ENCODE measurements at places on chromosomes 6 and 20.

DNA sequence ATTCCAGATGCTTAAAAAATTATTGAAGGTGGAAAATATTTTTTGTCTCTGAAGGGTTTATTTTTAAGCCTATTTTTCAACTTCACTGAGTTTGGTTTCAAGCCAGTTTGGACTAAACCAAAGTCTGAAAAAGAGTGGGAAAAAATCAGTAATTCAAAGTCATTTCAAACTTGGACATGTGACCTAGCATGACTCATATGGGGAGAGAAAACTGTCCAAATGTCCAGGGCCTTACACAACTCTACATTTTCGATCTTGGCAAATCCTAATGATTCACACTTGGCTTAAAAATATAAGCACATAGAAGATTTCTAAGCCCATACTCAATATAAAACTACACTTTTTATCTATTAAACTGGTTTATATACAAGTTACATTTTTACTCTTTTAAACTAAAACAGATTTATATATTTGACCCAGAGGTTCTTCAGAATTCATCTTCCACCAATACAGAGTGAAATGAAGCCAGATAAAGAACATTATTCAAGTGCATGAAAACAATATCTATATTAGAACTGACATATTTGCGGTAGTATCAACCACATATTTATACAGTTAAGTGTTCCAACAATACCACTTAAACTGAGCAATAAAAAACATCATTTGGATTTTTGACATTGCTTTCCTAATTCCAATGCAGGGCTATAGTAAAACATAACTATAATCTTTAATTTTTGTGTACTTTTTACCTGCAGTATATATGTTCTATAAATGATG, 110.3 kb upstream of the TCF21 start:
- no peak for DNase-seq

DNA sequence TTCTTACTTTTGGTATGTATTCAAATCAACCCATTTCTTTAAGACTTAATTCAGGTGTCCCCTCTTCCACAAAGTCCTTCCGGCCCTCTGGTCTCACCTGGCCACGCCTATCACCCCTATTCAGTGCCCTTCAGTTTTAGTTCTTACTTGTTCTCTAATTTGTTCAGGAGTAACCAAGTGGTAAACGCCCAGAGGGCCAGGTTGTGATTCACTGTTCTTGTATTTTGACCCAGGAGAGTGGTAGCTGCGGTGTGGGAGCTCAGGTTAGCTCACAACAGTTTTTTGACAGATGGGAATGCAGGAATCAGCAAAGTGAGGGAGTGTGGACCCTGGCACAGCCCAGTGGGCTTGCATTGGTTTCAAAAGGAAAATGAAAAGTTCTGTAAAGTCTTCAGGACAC, 81.7 kb upstream of the RIPOR2 start:
- no peak for DNase-seq

DNA sequence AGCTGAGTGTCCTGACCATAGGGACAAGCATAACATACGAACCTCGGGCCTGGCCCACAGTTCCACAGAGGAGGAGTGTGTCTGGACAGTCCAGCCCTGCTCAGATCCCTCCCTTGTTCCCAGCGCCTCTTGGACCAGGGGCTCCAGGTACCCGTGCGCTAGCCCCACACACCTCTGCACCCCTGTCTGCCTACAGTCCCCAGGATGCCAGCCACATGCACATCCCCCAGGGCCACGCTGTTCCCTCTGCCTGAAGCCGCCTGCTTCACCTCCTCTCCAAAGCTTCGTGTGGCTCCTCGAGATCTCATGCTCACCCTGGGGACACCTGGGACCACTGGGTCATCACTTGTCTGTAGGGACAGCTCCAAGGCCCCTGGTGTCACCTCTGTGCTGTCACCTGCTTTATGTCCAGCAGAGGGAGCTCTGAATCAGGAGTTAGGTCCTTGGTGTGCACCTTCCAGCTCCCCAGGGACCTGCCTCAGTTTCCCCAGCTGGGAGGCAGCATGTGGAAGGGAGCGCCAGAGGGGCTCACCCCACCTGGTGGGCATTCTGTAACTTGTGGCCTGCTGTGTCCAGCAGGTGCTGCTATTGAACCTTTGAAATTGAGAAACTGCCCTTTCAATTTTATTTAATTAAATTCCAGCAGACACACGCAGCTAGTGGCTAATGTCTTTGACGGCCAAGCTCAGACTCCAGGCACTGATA, 7.3 kb upstream of the YTHDF1 start:
- DNase-seq, result peak; percentile 15

DNA sequence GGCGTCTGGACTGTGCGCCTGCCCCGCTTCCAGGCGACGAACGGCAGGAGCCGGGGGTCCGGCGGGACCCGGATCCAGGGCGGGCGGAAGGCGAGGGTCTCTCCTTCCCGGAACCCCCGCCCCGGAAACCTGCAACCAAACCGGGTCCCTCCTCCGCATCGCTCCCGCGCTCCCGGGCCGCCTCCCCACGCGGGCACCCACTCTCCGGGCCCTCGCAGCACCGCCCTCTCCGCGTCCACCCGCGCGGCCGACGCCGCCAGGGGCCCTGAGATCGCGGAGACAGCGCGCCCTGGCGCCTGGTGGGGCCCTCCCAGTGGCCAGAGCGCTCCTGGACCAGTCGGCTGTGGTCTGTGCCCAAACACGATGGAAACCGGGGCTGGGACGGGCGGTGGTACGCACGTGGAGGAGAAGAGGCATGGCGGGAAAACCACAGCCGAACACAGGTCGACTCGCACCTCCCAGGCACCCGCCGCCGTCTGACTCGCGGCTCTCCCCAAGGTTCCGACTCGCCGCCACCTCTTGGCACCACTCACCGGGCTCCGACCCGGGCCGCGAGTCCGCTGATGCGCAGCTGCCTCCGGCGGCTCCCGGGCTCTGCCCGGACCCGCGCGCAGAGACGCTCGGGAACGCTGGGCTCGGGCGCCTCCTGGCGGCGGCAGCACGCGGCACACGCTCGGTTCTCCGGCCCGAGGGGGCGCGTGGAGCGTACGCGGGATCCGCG, 7.9 kb downstream of the NKX2-2 start:
- no peak for DNase-seq

DNA sequence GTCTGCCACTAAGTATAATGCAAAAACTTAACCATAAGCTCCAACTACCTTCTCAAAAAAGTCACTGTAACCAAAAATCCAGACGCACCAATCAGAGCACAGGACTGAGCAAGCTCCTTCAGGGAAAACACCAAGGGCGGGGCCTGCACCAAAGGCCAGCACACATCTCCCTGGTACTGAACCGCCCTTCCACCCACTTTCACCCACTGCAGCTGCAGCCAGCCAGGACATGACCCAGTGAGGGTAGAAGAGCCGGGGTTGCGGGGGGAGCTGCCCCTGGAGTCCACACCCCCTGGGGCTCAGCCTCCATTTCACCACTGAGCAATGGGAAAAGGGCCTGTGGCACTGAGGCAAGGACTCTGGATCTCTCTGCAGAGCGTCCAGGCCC, 54.3 kb downstream of the TAF4 start:
- no peak for DNase-seq

DNA sequence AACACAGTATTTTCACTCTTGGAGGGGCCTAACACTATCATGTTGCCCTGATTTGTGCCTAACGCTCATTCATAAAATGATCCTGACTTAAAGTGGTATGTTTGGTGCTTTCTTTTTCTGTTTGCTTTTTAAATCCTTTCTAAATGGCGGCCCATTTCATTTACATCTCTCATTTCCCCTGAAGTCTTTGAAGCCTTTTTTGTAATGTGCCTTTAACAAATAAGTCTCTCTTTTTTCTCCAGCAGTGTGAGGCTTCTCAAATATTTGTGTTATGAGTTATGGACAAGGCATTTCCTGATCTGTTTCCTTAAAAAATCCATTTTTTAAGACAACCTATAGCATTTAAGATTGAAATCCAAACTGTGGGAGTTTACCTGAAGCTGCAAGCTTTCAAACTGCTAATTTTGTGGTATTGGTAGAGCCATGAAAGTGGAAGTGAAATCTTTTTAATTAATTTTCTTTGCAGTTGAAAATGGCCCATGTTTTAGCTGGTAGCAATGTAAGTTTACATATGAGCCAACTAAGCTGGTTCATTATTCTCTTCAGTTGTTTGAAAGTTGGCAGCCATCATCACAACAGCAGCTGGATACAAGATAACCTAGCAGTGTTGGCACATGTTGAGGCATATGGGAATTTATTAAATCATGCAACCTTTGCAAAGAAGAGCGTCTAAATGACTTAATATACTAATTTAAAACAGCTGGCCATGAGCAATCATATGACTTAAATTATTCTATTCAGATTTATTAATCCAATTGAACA, 469.7 kb downstream of the CDKAL1 start:
- DNase-seq, result peak; percentile 84

DNA sequence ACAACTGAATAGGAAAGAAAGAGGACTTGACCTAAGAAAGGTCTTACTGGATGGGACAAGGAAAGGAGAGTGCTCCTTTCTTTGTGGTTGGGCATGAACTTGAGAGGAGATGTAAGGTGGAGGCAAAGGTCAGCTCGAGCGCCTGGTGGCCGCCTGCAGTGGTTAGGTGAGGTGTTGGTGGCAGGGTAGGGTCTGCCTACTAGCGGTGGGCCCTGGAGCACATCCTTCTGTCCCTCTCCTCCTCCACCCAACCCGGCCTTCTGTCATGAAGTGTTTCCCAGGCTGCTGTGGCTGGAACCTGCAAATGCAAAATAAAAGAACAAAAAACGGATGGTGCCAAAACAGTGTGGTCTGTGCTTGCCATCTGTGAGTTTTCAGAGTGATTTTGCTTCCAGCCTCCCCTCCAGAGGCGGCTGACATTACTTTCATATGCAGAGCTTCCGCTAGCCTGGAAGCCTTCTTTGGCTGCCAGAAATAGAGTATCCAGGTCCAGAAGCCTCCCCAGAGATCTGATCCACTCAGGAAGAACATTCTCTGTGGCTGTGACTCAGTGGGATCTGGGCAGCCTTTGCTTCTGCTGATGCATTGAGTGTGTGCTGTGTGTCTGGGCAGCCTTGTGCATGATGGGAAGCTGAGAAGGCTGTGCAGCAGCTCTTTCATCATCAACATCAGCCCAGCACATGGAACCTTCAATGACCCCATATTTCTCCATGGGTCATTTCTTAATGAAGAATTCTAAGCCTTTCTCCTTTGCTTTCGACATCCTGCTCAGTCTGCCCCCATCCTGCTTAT, 79.8 kb upstream of the FAM184A start:
- no peak for DNase-seq

DNA sequence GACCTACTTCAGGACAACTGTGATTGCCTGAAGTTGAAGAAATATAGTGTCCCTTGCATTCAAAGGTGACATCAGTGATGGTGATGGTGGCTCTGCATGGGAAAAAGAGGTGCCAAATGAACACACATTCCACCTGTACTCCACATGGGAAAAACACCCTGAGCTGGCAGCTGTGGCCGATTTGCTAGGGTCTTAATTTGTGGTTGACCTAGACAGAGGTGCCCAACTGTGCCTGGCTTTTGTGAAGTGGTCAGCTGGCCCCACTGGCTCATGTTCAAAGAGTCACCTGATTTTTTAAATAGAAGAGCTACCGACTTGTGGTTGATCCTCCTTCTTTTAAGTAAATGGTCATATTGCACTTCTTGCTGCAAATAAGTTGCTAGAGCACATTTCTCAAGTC, 7.6 kb upstream of the GCNT2 start:
- DNase-seq, result no peak

- DNase-seq, result no peak
Measured at GRCh38 chr6:165844801-165845364, 181.8 kb upstream of the PDE10A start.

DNA sequence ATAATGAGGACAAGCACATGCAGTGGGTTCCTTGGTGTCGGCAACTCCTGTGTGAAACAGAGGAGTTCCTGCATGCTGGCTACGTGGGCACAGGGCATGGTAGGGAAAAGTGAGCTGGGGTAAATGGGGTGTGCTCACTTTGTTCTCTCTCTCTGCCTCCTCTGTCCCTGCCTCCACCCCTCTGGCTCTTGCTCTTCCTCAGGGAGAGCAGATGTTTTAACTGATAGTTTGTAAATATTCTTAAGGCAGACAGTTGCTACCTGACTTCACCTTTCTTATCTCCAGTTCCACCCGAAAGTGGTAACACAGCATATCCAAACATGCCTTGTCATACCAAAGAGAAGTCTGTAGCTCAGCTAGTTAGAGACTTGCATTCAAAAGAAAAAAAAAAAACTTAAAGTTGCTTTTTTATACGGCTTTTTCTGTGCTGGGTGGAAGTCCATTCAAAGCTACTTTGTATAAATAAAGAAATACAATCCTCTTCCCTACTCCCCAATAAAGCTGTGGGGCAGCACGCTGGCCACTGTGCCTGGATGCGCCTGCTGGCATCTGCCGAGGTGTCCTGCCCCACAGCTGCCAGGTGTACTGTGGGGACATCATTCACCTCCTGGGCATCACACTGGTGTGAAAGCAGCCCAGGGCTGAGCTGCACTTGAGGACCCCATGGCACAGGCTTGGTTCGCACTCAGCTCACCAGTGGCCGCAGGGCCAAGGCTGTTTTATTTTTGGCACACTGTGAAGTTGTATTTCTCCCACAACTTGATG, 93.6 kb downstream of the FOXC1 start:
- DNase-seq, result no peak

GRCh38 chr20:56163806-56164205, 84.7 kb upstream of the MC3R start:
- no peak for DNase-seq

GRCh38 chr6:165717732-165718465, 54.9 kb upstream of the PDE10A start:
- DNase-seq, result no peak

DNA sequence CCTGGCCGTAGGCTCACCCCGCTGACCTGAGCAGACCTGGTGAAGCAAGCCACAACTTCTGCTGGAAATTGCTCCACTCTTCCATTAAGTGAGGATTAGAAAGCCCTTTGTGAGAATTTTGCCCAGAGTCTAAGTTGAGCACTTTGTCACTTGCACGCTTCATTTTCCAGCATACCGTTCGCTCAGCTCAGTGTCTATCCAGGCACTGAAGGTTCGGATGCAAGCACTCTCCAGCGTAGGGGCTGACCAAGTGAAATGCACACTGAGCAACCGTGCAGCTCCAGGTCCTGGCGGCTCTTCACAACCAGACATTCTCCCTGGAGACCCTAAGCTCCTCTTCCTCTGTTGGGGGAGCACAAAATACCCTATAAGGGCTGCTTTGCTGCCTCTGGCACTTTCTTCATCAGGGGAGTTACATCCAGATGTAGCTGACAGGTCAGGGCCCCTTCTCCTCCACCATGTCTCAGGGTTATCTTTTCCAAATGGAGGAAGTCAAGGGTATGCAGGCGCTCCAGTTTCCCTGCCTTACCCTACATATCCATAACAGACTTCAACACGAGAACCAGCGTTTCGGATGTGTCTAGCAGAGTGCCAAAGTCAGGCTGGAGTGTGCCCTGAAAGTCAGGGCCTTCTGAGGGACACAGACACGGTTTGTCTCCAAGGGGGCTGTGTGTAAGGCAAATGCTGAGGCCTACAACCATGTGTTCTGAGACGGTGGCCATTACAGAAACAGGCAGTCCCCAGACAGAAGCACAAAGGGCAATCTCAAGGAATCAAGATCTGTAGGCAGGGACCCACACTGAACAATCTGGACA, 146.7 kb upstream of the AFDN start:
- no peak for DNase-seq

DNA sequence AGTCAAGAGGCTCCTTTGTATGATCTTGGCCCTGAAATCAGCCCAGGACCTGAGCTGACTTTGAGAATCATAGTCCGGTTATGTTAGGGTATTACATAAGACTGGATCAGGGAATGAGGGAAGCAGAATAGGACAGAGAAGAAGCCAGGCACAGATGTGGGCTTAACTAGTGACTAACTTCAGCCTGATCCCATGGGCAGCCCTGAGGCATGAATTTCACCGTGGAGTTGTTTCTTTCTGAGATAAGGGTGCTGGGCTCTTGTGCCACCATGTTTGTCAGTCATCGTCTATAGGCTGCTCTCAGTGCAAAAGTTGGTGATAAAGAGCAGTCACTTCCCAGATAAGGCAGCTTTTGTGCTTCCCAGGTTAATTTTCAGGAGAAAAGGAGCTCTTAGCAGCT, 544.7 kb upstream of the SPTLC3 start:
- DNase-seq, result no peak

All from NCI-H1092 treated with DMSO at 0.1 percent for 48 hours (cell line).